ENCODE measurements at places on chromosomes 7 and 10.

DNA sequence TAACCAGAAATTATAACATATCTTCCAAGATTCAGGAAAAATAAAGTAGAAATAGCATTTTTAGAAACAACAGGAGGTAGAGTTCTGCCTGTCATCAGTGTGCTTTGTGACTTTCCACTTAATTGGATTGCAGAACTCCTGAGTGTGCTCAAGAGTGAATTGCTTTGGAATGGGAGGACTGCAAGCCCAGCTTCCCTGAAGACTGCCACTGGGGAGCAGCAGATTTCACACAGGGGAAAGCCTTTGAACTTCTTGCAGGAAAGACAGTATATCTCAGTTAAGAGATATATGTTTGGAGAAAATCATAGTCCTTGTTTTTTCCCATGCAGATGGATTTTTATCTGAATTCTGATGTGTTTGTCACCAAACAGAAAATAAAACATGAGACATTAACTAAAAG lies 124.5 kb downstream of the TMEM168 start:
- no peak for DNase-seq

GRCh38 chr7:5694221-5694754 lies 87.2 kb downstream of the RNF216 start:
- DNase-seq: no peak

DNA sequence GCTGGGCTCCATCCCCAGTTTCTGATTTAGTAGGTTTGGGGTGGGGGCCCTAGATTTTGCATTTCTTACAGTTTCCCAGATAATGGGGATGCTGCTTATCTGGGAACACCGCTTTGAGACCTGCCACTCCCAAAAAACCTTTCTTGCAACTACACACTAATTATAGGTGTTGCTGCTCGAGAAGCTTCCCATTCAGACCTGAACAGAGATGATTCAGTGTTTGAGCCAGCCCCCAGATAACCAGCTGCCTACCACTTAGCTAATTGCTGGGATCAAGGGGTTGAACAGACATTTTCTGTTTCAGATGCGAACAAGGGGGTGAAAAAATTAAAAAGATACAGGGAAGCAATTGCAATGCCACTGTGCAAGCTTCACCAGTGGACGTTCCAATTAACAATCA lies 448.5 kb downstream of the KCNMA1 start:
- no peak for DNase-seq

GRCh38 chr10:112985690-112986543 lies 35.9 kb downstream of the TCF7L2 start:
- no peak for DNase-seq

- DNase-seq: no peak
Observed at GRCh38 chr7:132393789-132394261, 182.4 kb downstream of the PLXNA4 start.
